Activated CD4-positive, alpha-beta T cell treated with anti-CD3 and anti-CD28 coated beads, Interleukin-2, Interleukin-4, amounts not matched to agents 100 ng/mL and 50 ng/mL, durations not matched to agents 16 hours and 8 hours (primary cell): ENCODE measurements at places on chromosomes 3 and 15.
A peak's percentile ranks its signal among the peaks of the same experiment; 100 is the strongest.

- DNase-seq = peak; percentile 11
Measured at GRCh38 chr3:49869525-49870126, at the start of gene CAMKV. Gene CAMKV (minus strand): TSS chr3:49869906. CDS start chr3:49862388, 7,518 bp downstream.

- DNase-seq = no peak
Measured at GRCh38 chr3:152399374-152399773, 130.6 kb downstream of the MBNL1 start.

DNA sequence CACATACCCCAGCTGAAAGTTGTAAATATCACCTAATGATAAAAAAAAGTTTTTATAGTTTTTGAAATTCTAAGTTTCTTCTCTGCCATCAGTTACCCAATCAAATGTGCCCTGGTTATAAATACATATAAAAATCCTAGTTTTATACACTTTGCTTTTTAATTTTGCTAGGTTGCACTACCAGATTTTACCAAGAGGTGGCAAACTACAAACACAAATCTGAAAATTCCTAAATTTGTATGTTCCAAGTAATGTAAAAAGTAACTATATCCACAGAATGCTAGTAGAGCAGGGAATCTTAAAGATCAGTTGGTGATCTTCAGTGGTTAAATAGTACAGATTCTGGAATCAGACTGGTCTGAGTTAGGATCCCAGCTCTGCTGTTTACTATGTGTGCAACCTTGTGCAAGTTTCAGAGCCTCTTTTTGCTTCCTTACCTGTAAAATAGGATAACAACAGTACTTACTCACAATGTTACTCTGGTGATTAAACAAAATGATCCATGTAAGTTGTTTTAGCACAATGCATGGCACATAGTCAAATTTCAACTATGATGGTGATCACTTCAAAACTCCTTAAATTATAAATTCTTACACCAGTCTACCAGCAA is 11.0 kb downstream of the TRPM7 start:
- no peak for DNase-seq

DNA sequence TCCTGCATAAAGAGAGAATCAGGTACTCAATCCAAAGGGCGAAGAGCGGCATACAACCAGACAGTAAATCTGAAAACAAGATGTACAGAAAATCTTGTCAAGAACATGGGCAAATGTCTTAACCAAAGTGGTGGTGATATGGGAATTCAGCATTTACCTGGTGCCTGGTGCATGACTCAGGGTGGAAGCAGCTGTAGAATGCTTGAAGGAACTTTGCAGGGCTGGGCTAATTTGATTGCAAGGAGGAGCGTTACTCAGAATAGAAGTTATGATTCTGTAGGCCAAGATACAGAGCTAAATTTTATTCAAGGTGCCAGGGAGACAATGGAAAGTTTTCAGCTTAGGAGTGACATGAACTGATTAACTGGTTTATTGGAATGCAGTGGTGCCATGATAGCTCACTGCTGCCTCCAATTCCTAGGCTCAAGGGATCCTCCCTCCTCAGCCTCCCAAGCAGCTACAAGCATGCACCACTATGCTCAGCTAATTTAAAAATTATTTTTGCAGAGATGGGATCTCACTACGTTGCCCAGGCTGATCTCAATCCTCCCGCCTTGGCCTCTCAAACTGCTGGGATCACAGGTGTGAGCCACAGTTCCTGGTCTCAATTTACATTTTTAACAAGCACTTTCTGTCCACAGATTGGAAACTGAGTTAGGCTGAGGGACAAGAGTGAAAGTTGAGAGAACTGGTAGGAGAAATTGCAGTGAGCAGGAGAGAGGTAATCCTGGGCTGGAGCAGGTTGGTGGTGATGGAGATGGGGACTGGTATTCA is 91.5 kb upstream of the TBC1D5 start:
- DNase-seq = no peak

GRCh38 chr3:196968233-196969133 is at the start of gene PIGZ:
Gene PIGZ (minus strand): TSS chr3:196968833. CDS start chr3:196952031, 16,802 bp downstream.
- DNase-seq = peak; percentile 27

GRCh38 chr3:16417945-16418739 is 95.4 kb downstream of the RFTN1 start:
- no peak for DNase-seq

- DNase-seq = no peak
Measured at GRCh38 chr3:23474580-23475357, 271.6 kb downstream of the UBE2E2 start.

- no peak for DNase-seq
Measured at GRCh38 chr3:99509224-99509623, 129.2 kb upstream of the COL8A1 start.

- no peak for DNase-seq
Measured at GRCh38 chr15:48865370-48866079, 12.4 kb upstream of the EID1 start.

- no peak for DNase-seq
Measured at GRCh38 chr3:148075771-148076716, 621.7 kb upstream of the AGTR1 start.

- no peak for DNase-seq
Measured at GRCh38 chr3:50660386-50660785, 14.3 kb upstream of the DOCK3 start.

GRCh38 chr3:72171463-72171881 is 386.5 kb upstream of the PROK2 start:
- no peak for DNase-seq

DNA sequence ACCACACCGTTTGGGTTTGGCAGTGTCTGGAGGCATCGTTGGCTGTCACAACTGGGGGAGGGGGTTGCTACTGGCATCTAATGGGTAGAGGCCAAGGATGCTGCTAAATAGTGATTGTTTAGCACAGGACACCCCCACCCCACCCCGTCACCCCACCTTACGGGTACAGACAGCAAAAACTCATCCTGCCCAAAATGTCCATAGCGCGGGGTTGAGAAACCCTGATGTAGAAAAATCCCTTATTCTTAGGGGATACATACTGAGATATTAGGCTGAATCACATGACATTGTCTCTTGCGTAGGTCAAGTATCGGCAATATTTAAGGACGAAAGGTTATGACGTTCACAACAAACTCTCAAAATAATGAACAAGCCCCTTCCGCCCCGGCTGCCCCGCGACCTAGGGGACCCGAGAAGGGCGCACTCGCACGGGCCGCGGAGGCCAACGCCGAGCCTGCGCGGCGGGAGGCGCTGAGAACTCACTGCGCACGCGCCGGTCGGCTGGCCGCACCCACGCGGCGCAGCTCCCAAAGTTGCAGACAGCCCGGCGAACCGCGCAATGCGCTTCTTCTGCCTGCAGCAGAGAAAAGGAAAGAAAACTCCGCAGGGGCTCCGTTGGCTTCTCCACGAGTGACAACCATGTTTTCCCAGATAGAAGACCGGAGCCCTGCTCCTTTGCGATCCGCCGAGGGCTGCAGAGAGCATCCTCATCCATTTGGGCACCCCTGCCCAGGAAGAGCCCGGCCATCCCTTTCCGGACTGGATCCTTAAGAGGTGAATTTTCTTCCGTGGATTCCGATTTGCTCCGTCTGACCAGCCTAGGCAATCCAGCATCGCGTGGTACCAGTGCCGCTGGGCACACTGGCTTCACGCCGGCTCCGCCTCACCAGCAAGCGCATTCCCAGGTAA is 136.8 kb upstream of the CCDC54 start:
- peak; percentile 73 for DNase-seq

GRCh38 chr15:95693917-95694316 is 636.6 kb upstream of the NR2F2 start:
- DNase-seq = no peak
